GM23248 (cell line): ENCODE measurements at places on chromosomes 12 and 14.

- DNase-seq = no peak
These were observed 90.5 kb downstream of the DDX51 start for GRCh38 chr12:132053338-132054330.

DNA sequence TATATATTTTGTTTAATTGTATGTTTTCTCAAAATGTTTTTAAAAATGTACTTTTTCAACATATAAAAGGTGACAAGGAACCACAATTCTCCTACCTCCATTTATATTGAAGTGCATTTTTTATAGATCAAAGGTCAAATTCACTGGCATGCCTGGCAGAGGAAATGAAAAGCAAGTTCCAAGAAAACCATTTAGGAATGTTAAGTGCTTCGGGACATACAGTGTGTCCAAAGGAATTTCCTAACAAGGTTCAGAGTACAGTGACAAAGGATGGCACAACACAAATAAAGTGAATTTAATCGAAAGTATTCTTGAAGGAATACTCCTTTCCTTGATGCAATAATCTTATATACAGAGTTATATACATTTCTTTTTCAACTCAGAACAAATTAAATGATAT, 242.3 kb downstream of the CCER1 start:
- no peak for DNase-seq

GRCh38 chr14:32403688-32404087, 74.6 kb downstream of the AKAP6 start:
- DNase-seq = peak; percentile 55

- peak; percentile 98 for DNase-seq
These were observed 279.4 kb downstream of the FOXN3 start for GRCh38 chr14:89137526-89138163.

DNA sequence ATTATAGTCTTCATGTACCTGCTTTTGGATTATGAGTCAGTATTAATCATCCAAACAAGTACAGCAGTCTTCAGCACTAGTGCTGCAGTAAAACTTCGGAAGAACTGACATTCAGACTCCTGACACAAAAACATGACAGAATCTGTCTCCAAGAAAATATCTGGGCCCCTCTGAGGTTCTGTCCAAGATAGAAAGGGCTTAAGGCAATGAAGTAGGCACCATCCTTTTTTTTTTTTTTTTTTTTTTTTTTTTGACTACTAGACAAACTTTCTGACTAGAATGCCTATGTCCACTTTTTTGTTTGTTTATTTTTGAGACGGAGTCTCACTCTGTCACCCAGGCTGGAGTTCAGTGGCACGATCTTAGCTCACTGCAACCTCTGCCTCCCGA, 112.5 kb downstream of the MED13L start:
- peak; percentile 74 for DNase-seq

DNA sequence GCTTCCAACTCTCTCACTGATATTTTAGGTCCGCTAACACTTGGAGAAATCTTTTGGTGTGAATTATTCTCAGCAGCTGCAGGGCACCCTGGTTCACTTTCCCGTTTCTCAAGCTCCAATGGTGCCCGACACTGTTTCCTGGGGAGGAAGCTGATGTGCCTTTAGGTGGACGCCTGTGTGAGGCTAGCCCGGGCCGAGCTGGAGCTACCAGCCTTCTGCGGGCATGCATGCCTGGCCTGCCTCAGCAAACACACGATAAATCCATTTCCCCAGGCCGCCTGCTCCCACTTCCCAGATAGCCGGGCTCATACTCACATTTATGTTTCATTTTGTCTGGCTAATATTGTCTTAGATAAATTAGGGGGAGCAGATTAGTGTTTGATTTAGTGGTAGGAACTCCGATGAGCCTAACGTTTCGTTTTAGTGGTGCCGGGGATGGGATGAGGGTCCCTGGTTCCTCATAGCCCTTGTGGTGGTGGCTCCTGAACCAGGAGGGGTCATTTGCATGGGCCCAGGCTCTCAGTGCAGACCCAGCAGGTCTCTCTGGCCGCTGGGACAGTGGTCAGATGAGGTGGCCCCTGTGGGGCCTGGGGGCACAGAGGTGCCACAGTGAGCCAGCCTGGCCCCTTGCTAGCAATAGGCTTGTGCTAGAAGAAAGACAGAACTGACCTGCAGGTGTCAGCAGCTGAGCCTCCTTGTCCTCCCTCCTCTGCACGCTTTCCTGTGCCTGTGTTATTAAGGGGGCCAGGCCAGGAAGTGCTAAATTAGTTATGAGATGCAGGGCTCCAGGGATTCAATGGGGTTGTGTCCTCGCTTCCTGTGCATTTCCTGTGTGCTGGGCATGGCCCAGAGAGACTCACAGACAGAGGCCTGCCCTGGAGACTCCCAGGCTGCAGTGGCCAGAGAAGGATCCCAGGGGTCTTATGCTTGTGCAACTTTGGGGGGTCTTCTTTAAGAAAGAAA, 88.3 kb downstream of the KIF26A start:
- no peak for DNase-seq
